ENCODE measurements at places on chromosomes 3 and 15. TPM values are rescaled to one million over a fixed set of nuclear protein-coding genes. Genes with fewer than 3 reads are reported as not detected.

DNA sequence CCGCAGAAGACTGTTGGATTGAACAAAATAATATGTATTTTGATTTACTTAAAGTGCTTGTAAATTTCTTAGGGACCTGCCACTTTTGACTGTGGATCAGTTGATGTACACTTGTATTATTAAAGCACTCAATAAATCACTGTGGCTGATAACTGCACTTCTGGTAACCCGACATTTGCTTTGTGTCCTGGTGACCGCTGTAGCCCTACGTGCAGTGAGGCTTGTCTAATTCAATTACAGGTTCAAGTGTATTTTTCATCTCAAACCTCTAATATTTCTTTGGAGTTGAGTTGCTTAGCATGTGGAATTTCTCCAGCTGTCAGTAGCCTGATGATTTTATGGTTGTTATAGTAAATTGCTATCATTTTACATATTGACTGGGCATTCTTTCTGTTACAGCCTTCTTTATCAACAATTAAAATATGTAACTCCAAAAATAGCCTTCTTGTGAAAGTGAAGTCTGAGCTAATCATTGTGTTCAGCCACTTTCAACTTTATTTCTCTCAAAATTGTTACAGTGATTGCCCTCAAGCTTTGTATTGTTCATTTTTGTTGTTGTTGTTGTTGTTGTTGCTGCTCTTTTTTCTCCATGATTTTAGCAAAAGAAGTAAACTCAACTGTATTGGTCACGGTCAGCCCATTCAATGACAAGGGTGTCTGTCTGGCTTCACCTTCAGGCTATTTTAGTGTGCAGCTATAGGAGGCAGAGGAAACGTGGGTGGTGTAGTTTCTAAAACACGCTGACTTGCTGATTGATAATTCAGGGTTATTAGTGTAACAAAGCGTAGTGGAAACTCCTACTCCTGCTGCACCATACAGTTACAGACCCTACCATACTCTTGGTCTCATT is 215.1 kb upstream of the UBE2E1 start:
- no peak for DNase-seq

DNA sequence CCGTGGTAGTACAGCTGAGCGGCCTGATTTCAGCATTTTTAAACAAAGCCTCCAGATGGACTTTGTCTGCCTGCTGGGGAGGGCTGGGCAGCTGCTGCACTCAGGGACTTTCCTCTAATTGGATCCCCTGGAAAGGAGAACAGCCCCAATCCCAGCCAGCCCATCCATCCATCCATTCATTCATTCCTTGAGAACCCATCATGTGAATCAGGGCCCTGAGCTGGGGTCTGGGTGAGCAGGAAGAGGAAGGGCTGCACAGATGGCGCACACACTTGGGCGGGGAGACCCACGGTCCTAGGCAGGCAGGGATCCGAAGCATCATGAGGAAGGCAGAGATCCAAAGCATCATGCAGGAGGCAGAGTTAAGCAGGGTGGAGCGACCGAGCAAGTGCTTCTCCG is 45.7 kb downstream of the TPRA1 start:
- DNase-seq = no peak

The LSAMP gene
- 15.7 TPM for polyA plus RNA-seq

The KBTBD13 gene
- polyA plus RNA-seq = 0.07 TPM
